ENCODE measurements at places on chromosomes 16 and 17.

GRCh38 chr17:33520426-33521330 is 227.6 kb upstream of the ASIC2 start:
- DNase-seq = peak; percentile 78

- no peak for DNase-seq
Measured at GRCh38 chr17:78679495-78680395, 102.3 kb downstream of the CYTH1 start.

- peak; percentile 74 for DNase-seq
Measured at GRCh38 chr17:80790021-80790765, 201.4 kb upstream of the CHMP6 start.

DNA sequence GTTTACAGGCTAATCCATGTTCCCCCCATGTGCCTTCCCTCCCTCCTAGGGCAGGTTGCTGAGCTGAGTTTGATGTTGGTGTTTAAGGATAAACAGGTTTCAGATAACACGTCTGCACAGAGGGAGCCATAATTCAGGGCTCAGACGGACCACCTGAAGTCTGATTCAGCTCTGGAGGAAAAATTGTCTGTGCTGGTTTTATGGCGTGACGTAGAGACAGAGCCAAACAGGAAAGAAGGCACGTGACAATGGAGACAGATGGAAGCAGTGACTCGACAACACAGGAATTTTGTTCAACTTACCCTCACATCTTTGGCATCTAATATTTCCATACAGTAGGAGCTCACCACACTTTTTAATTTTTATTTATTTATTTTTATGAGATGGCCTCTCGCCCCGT is 10.7 kb upstream of the USP10 start:
- no peak for DNase-seq

GRCh38 chr16:50708373-50709060 is 15.1 kb downstream of the NOD2 start:
- DNase-seq = no peak

DNA sequence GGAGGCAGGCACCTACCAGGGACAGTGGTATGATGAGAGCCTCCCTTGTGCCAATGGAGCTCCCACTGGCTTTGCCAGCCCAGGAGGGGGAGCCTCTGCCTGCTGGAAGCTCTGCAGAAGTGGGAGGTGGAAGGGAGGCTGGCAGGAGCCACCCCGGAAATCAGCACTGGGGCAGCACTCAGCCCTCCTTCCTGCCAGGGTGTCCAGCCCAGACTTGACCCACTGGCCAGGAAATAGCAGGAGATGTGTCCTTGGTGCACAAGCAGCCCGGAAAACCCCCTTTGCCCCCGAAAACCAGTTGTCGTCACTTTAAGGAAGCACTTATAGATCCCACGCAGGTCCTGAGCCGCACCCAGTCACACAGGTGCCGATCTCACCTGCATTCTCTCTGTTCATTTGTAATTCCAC is 49.3 kb upstream of the CACNG4 start:
- DNase-seq = no peak

GRCh38 chr17:49715216-49715615 is 7.5 kb upstream of the SLC35B1 start:
- DNase-seq = no peak

GRCh38 chr16:74309789-74310781 is 13.5 kb downstream of the PSMD7 start:
- DNase-seq = peak; percentile 67

- DNase-seq = no peak
Measured at GRCh38 chr16:3754081-3754703, 36.9 kb upstream of the TRAP1 start.
